ENCODE measurements at places on chromosomes 12 and 14.

GRCh38 chr12:52285851-52286530, 5.3 kb downstream of the KRT81 start:
- no peak for DNase-seq

DNA sequence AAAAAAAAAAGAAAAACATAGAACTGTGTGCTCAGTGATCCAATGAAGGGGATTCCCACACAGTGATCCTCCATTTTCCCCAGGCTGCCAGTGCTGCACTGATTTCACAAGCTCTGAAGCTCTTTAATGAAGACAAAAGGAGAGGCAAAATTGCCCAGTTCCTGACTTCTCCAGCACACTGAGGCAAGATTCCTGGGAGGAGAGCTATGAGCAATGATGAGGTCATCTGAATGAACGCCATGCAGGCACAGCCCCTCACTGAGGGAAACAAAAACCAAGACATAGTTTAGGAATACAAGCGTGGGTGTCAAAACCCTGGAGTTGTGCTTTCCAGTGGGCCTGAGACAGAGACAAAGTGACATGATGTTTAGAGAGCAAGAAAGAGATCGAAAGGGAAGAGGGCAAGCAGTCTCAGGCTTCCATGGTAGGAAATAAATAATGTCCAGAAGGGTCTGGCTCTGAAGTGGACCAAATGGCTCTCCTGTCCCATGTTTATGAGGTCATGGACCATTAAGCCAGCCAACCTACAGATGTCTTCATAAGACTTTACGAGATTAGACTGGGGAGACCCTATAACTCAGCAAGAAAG, 40.9 kb upstream of the SMUG1 start:
- DNase-seq: no peak

- DNase-seq: no peak
These were observed 14.6 kb upstream of the SP1 start for GRCh38 chr12:53365245-53365904.

- no peak for DNase-seq
These were observed 31.3 kb downstream of the MMAB start for GRCh38 chr12:109542014-109542413.

DNA sequence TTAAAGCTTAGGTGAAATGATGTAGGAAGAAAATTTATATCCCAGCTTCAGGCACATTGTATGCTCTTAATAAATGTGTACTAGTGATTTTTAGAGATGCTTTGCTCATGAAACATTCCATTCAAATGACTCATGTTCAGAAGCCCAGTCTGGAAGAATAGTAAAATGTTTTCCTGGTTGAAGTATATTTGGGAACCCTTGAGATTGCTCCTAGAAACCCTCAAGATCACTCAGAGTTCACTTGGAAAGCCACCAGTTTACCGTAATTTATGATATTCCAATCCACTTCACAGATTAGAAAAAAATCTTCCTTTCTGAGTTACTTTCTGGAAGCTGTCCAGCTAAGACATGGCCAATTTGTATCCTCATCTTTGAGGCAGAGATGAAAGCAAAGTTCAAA, 186.4 kb downstream of the SYT10 start:
- DNase-seq: no peak

DNA sequence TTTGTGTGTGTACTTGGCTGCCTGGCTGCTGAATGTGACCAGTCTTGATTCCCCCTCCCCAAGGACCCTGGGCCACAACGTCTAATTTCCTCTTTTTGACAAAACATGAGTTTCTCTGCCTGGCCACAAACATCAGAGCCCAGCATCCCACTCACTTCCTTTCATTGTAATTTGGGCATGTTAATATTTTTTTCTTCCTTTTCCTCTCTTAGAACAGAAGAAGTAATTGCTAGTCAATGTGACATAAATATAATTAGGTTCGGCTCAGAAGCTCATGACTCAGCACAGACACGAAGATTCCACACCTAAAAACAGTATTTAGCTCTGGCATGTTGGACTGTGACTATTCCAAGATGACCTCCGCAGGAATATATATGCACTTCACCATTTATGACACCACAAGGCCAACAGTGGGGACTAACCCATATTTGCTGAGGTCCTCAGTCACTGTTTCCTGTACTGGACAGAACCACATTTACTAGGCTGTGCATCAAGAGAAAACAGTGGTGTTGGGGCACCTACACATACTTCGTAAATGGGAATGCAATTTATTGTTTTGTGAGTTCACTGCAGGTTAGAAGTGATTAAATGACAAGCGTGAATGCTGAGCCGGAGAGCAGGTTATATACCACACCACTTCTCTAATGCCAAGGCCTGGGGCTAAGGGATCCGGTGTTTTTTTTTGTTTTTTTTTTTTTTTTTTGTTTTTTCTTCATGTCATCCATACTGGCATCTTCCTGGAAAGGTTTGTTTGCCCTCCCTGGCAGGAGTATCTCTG, 4.2 kb downstream of the GSG1 start:
- DNase-seq: no peak

DNA sequence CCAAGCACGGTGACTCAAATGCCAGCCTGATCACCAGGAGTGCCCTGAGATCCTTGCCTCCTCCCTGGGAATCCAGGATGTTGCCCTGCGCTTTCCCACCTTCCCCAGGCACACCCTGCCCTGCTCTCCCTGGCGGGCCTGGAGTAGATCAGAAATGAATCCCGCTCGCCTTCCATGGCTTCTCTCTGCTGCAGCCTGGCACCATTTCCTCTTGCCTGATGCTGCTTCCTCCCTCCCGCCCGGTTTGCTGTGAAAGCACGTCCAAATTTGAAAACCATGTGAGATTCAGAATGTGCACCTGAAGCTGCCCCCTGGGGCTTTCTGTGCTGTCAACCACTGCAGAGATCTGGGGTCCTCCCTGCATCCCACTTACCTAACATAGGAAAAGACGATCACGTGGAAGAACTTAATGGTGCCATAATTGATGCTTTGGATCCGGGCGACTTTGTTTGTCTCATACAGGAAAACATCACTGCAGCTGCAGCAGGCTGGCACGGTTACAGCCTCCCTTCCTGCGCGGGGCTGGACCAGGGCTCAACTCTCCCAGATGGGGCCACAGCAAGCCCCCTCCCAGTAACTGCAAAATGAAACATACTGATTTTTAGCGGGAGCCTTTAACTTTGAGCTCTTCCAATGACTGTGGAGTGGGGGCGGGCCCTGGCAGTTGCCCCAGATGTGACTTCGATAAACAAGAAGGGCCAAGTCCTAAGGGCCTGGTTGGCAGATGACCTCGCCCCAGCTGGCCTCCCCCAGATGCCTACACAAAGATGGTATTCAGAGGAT, 24.9 kb upstream of the C12orf76 start:
- DNase-seq: peak; percentile 23

DNA sequence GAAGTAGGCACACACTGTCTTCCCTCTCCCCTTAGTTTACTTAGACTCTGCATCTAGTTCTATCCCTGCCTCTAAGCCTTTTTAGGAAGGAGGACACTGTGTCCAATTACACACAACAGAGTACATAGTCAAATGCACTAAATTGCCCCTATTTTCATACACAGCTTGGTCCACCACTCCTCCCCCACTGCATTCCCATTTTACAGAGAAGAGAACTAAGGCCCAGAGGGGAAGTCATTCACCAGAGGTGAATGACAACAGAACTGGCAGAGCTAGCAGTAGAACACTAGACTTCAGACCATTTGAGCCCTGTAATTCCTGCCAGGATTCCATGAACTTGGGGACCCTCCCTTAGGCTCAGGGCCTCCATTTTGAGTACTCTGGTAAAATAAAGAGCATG, 1.1 kb upstream of the JPH4 start:
- DNase-seq: no peak

- peak; percentile 31 for DNase-seq
These were observed 78.4 kb downstream of the FGD4 start for GRCh38 chr12:32477714-32478113.

DNA sequence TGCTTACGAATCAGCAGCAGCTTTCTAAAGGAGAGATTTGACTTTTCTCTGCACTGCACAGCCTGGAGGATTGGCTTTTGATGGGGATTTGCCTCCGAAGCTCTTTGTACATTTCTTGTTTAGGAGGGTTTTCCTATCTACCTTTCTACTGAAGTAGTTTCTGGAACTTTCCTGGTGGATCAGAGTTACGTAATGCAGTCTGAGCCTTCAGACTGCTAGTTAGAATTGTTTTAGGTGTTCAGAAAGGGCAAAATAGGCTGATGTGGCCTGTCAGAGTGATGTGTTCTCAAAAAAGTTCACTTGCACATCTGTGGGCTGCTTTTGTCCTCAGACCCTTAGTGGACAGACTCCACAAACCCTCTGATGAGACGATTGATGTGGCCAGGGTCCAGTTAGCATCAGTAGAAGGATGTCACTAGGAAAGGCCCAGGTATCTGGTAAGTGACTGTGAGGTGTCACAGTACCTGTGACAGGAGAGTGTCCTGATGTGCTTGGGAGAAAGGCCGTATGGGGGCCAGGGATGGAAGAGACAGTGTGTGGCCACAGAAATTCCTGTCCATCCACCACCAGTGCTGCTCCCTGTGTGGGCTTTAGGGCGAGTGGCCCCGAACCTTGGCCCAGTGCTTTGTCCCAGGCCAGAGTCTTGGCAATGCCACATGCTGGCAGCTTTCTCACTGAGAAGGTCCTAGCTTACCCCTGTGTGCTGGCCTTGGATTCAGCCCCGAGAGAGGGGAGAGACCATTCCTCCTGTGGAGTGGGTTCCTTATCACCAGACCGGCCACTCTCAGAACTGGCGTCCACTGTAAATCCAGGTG, 4.4 kb upstream of the ACADS start:
- DNase-seq: no peak

DNA sequence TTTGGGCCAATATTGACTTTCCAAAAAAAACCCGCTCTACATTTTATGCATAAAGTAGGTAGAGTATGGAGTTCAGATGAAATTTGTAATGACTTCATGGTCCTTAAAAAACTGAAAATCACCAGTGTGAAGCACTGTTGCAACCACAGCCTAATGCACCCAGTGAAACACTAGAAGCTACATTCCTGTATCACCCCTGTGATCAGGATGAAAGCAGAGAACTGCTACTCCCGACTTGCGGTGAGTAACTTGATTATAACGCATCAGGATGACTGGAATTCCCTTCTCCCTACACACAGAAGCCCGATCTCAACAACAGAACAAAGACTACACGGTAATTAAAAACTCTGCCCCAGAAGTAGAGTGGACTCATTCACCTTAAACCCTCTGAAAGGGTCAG, 33.8 kb downstream of the SPTB start:
- peak; percentile 64 for DNase-seq

GRCh38 chr12:3084742-3085141, 7.6 kb downstream of the TSPAN9 start:
- no peak for DNase-seq

DNA sequence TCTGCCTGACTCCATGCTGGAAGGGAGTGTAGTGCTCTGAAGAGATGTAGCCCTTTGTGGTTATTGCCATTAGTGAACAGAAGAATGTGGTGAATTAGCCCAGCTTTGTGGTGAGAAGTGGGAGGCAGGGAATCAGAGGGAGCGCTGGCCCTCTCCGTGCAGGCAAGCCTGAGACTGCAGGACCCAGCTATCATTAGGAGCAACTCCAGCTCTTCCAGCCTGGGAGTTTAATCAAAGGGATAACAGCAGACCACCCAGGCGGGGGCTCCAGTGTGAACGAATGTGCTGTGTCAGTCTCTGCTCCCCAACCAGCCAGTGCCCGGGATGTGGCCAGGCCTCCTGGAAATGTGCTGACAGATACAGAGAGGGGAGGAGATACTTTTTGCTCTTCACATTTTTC, 142.7 kb downstream of the TTLL5 start:
- DNase-seq: no peak

GRCh38 chr14:54798465-54799124, 104.0 kb downstream of the GCH1 start:
- DNase-seq: no peak

GRCh38 chr14:59490756-59491155, 6.4 kb downstream of the JKAMP start:
- no peak for DNase-seq

DNA sequence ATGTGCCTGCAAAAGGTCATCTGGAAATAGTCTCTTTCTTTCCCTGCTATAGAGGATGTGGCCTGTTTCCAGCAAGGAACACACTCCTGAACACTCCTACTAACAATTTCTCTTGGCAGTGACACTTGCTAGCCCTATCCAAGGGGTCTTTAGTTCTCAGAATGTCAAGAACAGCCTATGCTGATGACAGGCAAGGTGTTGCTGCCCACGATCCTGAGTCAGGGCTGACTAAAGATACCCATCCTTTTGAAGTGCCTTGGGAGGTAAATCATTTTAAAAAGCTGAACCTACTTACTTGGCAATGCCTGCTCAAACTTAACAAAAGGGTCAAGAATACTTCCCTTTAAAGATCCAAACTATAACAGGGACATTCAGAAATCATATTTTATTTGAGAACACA, 1146.4 kb downstream of the VRK1 start:
- DNase-seq: no peak

DNA sequence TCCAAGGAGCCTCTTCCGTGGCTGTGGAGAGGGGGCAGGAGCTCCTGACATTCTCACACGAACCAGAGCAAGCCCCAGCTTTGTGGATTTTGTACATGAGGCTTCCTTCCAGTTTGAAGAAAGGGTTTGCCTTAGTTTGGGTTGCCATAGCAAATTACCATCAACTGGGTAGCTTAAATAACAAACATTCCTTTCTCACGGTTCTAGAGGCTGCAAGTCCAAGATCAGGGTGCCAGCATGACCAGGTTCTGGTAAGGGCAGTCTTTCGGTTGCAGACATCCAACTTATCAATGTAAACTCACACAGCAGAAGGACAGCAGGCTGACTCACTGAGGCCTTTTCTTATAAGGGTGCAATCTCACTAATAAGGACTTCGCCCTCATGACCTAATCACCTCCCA, 25.9 kb upstream of the STAB2 start:
- no peak for DNase-seq

DNA sequence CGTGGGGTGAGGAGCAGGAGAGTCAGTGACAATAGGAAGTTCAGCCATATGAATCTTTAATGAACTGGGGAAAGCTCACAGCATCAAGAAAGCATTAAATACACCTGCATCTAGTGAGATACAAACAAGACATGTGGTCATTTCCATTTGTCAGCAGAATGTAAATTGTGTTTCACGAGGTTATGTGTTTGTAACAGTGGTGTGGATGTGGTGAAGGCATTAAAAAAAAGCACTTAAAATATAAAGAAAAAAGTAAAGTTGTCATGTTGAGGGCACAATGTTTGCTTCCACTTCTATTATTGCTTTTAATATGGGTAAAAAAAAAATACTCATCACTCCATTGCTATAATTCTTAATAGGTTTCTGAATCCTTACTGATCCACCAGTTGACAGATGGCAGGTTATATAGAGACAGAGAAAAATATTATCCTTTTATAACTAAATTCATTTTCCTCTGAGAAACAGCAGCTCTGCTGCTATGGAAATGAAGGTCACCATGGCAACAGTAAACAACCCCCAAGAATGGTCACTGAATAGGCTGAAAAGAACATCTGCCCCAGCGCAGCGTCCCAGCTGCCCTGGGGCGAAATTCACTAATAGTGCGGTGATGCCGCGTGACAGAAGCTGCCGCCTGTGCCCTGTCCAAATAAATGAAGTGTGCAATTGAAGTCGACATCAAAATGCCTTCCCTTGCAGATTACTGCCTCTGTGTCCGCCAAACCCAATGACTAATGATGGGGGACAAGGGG, 226.1 kb downstream of the FOXN3 start:
- peak; percentile 37 for DNase-seq
